ENCODE measurements at places on chromosomes 5 and 9. TPM values are rescaled to one million over a fixed set of nuclear protein-coding genes. Genes with fewer than 3 reads are reported as not detected.

- no peak for DNase-seq
Observed at GRCh38 chr5:135741040-135741439, 93.4 kb upstream of the SLC25A48 start.

The PDZD2 gene
- not detected for total RNA-seq

GRCh38 chr5:167880420-167880819 lies 411.0 kb upstream of the WWC1 start:
- DNase-seq, result no peak

- DNase-seq, result no peak
Observed at GRCh38 chr5:31470608-31471007, 61.3 kb downstream of the DROSHA start.

GRCh38 chr9:116271991-116272390 lies 118.4 kb downstream of the PAPPA start:
- no peak for DNase-seq

DNA sequence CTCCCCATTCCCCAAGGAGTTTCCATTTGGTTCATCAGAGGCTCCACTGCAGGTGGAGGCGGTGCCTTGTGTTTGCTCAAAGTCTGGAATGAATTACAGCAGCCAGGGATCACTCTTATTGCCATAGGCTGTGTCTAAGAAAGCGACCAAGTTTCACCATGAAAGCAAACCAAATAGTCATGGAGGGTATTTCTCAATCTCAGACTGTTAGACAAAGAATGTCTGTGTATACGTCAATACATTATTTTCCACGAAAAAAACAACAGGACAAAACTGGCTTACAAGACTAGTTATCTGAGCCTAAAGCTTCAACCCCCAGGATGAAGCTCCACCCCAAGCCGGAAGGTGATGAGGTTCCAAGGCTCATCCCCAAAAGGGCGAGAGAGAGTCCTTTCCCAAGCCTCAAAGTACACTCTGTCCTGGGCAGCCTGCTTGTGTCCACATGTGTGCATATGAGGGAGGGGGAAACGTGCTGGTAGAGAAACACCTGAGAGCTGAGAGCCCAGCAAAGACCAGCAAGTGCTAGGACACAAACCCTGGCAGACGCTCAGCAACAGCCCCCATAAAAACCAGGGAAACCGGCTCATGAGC lies 4.3 kb downstream of the B4GALT1 start:
- no peak for DNase-seq

The PPIC gene
- 133 TPM for total RNA-seq

GRCh38 chr5:24110004-24110615 lies 534.7 kb downstream of the CDH10 start:
- DNase-seq, result no peak

DNA sequence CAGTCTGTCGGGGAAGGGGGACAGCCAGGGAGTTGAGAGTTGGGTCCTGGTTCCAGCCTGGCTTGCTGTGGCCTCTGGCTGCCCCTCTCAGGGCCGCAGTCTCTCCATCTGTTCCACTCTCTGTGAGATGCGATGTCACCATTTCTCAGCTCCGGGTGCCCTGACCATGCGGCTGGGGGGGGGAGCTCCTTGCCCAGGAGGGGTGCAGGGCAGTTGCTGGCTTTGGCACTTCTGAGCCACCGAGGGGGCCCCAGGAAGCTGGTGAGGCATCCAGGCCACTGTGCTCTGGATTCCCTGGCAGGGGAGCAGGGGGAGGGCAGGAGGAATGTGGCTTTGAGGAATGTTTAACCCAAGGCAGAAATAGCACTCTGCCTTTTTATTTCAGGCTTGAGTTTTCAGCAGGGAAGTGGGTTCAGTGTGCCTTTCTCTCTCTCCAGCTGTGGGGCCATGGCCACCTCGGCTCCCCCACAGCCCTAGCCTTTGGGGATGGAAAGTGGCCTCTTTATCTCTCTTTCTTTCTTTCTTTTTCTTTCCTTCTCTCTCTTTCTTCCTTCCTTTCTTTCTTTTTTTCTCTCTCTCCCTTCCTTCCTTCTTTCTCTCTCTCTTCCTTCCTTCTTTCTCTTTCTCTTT lies 11.0 kb downstream of the NCS1 start:
- DNase-seq, result peak; percentile 72

- DNase-seq, result no peak
Observed at GRCh38 chr9:69746859-69747560, 12.8 kb downstream of the PTAR1 start.

The CER1 gene
- total RNA-seq, result not detected

- DNase-seq, result peak; percentile 50
Observed at GRCh38 chr5:73654171-73654811, 28.3 kb downstream of the ARHGEF28 start.

GRCh38 chr9:69468380-69468779 lies 143.4 kb downstream of the ENTREP1 start:
- no peak for DNase-seq

The PCDH12 gene
- total RNA-seq, result not detected

All from SJSA1 (cell line).